ENCODE measurements at places on chromosomes 13 and 19.
A peak's percentile ranks its signal among the peaks of the same experiment; 100 is the strongest.

DNA sequence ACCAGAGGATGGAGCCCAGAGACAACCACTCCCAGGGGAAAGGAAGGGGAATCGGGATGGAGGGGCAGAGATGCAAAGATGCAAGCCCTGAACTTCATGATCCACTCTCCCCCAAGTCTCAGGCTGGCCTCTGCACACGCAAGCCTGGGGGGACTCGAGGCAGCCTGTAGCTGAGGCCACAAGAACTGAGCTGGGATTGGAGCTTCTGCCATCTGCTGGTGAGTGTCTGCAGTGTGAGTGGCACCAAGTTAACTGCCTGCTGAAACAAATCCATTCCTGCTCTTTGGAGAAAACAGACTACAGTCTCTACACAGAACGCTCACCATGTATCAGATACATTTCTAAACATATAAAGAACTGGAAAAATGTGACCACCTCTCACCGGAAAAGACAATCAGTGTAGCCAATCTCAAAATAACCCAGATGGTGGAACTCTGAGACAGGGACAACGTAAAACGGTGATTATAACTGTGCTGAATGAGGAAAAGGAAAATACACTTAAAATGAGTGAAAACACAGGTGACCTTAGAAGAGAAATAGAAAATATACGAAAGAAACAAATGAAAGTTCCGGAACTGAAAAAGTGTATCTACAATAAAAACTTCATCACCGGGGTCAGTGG is 62.1 kb downstream of the KLF2 start:
- DNase-seq, result peak; percentile 61

DNA sequence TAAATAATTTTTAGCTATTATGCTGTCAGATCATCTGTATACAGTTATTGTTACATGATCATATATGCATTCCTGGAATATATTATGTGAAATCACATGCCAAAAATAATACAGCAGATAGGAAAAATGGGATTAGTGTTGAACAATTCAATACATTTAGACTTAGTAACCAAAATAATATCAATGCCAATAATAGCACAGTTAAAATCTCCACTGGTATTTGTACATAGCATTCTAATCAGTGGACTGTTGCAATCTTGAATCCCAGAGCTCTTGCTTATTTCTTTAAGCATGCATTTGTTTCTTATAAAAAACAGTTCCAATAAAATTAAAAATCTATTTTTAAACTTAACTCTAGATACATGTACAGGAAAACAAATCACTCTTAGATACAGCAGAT is 2772.2 kb downstream of the PCDH9 start:
- DNase-seq, result no peak

DNA sequence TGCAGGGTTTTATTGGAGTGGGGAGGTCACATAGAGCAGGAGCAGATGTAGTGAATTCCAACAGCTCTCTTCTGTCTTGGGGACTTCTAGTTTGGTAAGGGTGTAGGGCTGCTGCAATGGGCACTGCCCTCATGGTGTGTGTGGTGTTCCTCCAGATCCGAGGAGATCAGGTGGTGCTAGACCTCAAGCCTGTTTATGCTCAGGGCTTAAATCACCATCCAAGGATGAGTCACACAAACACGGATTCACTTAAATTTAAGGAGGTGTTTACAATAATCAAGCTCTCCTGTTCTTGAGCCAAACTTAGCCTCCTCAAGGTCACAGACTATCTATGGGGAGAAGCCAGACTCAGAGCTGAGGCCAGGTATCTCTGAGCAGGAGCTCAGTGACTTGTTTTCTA is 23.0 kb downstream of the HS6ST3 start:
- DNase-seq, result no peak

- no peak for DNase-seq
Observed at GRCh38 chr13:73731564-73731963, 402.6 kb downstream of the KLF12 start.

DNA sequence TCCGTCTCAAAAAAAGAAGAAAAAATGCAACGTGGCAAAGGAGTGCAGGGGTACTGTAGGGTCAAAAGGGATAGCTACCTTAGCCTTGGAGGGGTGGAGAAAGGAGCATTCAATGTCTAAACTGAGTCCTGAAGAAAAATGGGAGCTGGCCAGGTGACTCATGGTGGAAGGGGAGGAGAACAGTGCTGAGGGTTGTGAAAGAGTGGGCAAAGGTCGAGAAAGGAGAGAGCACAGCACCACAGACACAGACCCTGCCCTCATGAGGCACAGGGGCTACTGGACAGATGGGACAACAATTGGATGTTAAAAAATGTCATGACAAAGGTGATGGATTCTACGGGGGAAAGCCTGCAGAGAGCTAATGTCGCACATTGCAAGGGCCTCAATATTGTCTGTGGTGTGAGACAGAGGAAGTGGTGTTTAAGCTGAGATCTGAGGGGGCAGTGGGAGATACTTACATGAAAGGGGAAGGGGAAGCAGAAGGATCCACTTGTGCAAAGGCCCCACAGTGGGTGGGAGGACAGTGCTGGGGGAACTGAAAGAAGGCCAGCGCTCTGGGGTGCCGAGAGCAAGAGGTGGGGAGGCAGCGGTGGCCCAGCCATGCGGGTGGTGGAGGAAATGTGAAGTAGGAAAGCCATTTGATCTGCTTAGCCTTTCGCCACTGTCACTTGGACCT is 42.9 kb upstream of the URAD start:
- DNase-seq, result no peak

- no peak for DNase-seq
Observed at GRCh38 chr19:13984875-13985741, 21.0 kb downstream of the RFX1 start.

DNA sequence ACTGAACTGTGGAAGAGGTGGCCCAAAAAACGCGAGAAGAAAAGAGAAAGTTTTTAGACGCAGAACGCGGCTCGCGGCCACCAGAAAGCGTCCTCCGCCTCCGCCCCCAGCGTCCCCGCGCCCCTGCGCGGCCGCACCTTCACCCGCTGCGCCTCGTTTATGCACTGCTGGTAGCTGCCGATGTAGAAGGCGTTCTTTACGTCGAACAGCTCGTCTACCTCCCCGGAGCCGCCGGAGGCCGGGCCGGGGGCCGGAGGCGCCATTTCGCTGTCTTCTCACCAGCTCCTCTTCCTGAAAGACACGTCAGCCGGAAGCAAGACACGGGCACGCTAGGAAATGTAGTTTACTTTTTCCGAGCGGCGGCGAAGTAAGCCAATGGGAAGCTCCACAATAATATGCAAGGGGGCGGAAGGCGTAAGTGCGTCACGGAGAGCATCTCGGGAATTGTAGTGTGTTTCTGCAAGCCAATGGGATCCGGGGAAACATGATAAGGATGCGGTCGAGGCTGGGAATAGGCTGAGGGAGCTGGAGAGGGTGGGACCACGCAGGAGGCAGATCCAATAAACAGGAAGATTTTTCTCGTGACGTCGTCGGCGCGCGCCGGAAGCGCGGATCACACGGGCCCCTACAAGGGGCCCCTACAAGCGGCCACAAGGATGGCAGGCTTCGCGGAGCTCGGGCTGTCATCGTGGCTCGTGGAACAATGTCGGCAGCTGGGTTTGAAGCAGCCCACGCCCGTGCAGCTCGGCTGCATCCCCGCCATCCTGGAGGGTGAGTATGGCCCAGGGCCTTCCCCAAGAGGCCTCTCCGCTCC is at the start of the genes COPE and DDX49:
Gene COPE, minus strand, starts transcription at position 302 of the 814 bp plus-strand sequence. Its CDS starts 39 bp downstream, at position 263.
Gene DDX49, plus strand, starts transcription at position 630 of the 814 bp plus-strand sequence. Its CDS starts 27 bp downstream, at position 657.
- DNase-seq, result peak; percentile 100

DNA sequence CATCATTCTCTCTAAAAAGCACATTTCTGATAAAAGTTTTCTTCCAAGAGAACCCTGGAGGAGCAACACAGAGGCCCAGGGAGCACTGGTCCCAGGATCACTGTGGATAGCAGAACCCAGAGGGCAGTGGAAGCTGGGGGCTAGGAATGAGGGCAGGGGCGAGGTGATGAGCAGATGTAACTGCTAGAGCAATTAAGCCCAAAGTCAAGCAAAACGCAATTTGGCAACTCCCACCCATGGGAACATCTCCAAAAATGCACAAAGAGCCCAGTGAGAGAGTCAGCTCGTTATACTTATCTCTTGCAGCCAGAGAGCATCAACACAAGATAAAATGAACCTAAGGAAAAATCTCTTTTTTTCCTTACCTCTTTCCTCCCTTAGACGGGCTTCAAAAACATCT is 284.2 kb downstream of the TBC1D4 start:
- DNase-seq, result no peak

DNA sequence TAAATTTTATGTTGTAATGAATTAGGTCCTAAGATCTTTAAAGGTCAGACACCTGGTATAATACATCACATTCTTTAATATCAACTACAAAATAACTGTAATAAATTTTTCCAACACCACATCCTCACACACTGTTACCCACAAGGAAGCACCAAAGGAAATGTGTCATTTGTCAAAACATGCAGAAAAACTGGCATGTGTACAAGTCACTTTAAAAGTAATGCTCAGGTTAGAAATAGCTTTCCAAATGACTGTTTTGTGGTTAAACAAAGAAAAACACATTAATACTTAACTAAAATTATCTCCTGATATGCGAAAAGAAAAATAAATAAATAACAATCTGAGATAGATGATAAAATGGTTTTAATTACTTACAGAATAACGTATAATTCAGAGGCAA is 74.7 kb downstream of the MZT1 start:
- no peak for DNase-seq

DNA sequence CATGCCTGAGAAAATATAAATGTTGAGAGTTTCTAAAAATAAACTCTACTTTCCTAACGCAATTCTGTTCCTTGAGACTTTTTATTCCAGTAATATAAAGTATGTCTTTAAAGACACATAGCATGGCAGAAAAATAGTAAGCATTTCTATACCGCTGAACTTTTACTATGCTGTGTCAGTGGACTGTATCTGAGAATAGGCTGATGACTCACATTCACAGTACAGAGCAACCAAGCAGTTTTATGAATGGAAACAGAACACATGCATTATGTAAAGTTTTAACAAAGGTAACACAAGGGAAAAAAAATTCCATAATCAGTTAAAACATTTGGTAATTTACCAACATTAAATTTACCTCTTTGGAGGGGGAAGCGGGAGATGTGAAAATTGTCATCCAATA is 38.4 kb downstream of the ZDHHC20 start:
- DNase-seq, result no peak

DNA sequence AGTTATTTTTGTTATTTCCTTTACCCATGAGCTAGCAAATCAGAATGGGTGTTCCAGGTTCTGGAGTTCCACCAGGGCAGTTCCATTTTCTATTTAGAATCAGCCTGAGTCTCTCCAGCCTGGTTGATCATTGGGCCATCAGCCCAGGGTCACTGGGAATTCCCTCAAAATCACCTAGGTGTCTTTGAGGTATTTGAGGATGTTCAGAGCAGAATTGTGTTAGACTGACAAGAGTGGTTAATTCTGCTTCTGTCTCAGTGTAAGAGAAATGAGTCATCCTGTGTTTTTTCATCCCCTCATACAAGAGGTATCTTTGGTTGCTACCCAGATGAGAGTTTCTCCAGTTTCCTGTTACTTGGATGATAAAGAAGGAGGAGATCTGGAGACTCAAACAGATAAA is 11.7 kb downstream of the ZNF66 start:
- no peak for DNase-seq

GRCh38 chr13:95199896-95200295 is 101.4 kb downstream of the ABCC4 start:
- no peak for DNase-seq

- no peak for DNase-seq
Observed at GRCh38 chr13:51500687-51501086, 47.9 kb upstream of the INTS6 start.

GRCh38 chr19:58361900-58362271 is 665 bp downstream of the ZNF497 start:
- peak; percentile 79 for DNase-seq

DNA sequence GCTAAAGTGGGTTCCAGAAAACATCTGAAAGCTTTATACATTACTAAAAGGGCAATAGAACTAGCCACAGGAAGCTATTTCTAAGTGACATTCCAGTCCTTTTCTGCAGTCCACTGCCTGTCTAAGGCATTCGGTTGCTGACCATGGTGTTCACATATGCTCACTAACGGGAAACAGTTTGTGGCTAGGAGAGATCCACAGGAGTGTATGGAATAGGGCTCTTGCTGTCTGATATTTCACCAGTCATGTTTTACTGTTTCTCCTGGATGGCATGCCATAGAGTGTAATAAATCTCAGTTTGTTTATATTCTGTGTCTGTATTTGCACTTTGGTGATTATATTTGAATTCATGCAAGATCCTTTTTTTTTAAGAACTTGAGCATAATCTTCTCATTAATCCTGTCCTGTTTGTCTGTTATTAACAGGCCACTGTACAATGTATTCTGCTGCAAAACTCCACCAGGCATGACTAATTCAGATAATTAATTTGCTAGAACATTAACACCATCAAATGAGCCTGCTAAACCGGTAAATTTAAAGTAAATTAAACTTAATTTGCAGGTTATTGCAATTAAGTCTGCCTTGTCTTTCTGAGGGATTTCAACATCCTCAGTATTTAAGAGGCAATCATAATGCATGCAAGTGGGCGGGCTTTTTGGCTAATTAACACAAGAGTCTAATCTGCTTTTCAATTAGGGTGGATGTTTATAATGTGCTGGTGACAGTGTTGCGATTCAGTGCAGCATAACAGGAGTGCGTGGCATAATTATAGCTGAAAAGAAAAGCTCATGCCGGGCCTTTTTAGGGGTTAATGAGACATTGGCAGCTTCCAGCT is 201.3 kb downstream of the POU4F1 start:
- no peak for DNase-seq

DNA sequence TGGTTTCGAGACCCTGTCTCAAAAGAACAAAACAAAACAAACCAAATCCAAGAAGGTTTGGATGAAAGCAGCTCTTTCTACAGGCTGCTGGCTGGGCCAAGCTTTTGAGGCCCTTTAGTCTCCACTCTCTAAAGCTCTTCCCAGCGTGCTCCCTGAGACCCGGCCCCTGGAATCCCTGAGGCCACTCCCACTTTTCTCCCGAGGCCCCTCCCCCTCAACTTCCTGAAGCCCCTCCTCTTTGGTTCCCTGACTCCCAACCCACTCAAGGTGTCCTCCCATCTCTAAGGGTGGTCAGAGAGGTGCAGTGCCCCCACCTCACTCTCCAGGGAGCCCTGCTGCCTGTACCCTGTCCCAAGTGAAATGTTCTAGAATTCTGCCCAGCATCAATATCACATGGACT is 10.6 kb downstream of the ERICH6B start:
- DNase-seq, result no peak

DNA sequence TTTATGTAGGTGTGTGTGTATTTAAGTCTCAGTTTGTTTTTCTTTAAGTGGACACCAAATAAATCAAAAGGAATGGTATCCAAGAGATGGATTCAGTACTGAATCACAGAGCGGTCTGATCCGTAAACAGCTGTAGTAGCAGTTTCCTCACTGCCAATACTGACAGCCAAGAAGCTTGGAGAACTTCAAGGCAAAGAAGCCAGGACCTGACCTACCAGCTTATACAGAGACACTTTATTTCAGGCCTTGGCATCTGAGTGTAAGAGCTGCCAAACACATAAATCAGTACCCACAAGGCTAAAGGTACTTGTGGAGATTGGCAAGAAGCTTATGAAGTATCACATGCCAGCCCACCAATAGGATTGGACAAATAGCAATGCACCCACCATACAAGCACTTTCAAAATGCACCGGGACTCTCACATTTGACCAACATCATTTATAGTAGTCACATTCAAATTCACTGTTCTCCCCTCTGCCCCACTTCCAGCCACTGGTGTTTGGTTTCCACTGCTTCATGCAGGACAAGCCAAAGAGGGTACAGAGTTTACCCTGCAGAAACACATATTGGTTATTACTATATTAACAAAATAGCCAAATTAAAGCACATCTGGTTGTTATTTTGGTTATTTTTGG is 357.9 kb downstream of the KLF12 start:
- DNase-seq, result no peak
